Thoracic aorta (tissue), 2 donors: ENCODE measurements at places on chromosomes 2 and 18.

- H3K4me1 ChIP-seq = peaks cover 30% of the 10 kb centered on the region
- no peak for DNase-seq
- no peaks in the 10 kb centered on the region for H3K27me3 ChIP-seq
- no peaks in the 10 kb centered on the region for H3K36me3 ChIP-seq
Measured at GRCh38 chr2:198117406-198118041, 313.1 kb downstream of the PLCL1 start.

- H3K27me3 ChIP-seq = no peaks in the 10 kb centered on the region
- DNase-seq = no peak
- H3K27ac ChIP-seq = no peak overlapping the region
- peaks cover 7% of the 10 kb centered on the region for H3K4me1 ChIP-seq
- peaks cover 12% of the 10 kb centered on the region for H3K36me3 ChIP-seq
- peak overlapping the region; percentile 89 for H3K4me3 ChIP-seq
Measured at GRCh38 chr2:219569635-219570034, 1.7 kb downstream of the OBSL1 start.

GRCh38 chr2:168456521-168457189 lies 583 bp downstream of the CERS6 start:
- no peaks in the 10 kb centered on the region for H3K27me3 ChIP-seq
- H3K4me3 ChIP-seq = peak overlapping the region; percentile 87
- H3K27ac ChIP-seq = peak overlapping the region; percentile 45

DNA sequence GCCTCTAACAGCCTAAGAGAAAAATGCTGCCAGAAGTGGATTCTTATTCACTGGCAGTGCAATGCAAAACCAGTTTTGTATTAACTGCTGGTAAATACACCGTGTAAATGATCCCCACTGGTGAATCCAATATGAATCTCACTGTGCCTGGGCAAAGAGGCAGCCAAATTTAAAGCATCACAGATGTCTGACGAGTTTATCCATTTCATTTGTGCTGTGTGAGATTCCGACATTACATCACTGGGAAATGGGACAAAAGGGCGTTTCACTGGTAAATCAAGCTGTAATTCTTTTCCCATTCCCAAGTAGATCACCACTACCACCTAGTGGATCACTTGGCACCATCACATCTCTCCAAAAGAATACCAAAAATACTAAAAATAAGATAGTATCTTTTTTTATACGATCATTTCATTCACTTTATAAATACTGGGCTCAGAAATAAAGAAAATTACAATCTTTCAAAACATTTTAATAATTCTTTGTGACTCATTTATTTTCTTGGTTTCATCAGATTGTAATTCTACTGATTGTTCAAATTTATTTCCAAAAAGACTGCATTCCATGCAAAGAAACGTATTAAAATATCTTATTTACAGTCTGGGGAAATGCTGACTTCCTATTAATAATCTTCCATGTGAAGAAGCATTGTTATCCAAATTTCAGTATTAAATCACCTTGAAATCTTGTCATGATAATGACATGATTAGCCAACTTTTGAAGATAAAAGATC lies 125.6 kb downstream of the GRB14 start:
- no peaks in the 10 kb centered on the region for H3K4me1 ChIP-seq
- no peak overlapping the region for H3K27ac ChIP-seq
- no peaks in the 10 kb centered on the region for H3K36me3 ChIP-seq
- H3K27me3 ChIP-seq = no peaks in the 10 kb centered on the region
- no peak overlapping the region for H3K4me3 ChIP-seq
- DNase-seq = no peak

GRCh38 chr18:79629606-79630005 lies 50.0 kb upstream of the CTDP1 start:
- no peak for DNase-seq
- H3K27ac ChIP-seq = no peak overlapping the region
- H3K36me3 ChIP-seq = no peaks in the 10 kb centered on the region
- H3K4me3 ChIP-seq = no peak overlapping the region
- H3K4me1 ChIP-seq = no peaks in the 10 kb centered on the region

- H3K4me3 ChIP-seq = peak overlapping the region; percentile 63
- DNase-seq = no peak
- no peaks in the 10 kb centered on the region for H3K36me3 ChIP-seq
- H3K27ac ChIP-seq = no peak overlapping the region
- no peaks in the 10 kb centered on the region for H3K4me1 ChIP-seq
- H3K27me3 ChIP-seq = no peaks in the 10 kb centered on the region
Measured at GRCh38 chr2:113175042-113175628, 1.4 kb downstream of the PSD4 start.

GRCh38 chr2:128315122-128315828 lies 3.4 kb downstream of the HS6ST1 start:
- H3K4me1 ChIP-seq = peaks cover 4% of the 10 kb centered on the region
- H3K36me3 ChIP-seq = no peaks in the 10 kb centered on the region
- H3K27me3 ChIP-seq = no peaks in the 10 kb centered on the region
- no peak overlapping the region for H3K4me3 ChIP-seq
- no peak overlapping the region for H3K27ac ChIP-seq
- DNase-seq = no peak

GRCh38 chr2:151238527-151239487 lies 22.9 kb downstream of the RBM43 start:
- no peak for DNase-seq
- no peak overlapping the region for H3K4me3 ChIP-seq
- H3K4me1 ChIP-seq = no peaks in the 10 kb centered on the region
- no peaks in the 10 kb centered on the region for H3K36me3 ChIP-seq
- no peaks in the 10 kb centered on the region for H3K27me3 ChIP-seq
- H3K27ac ChIP-seq = no peak overlapping the region

DNA sequence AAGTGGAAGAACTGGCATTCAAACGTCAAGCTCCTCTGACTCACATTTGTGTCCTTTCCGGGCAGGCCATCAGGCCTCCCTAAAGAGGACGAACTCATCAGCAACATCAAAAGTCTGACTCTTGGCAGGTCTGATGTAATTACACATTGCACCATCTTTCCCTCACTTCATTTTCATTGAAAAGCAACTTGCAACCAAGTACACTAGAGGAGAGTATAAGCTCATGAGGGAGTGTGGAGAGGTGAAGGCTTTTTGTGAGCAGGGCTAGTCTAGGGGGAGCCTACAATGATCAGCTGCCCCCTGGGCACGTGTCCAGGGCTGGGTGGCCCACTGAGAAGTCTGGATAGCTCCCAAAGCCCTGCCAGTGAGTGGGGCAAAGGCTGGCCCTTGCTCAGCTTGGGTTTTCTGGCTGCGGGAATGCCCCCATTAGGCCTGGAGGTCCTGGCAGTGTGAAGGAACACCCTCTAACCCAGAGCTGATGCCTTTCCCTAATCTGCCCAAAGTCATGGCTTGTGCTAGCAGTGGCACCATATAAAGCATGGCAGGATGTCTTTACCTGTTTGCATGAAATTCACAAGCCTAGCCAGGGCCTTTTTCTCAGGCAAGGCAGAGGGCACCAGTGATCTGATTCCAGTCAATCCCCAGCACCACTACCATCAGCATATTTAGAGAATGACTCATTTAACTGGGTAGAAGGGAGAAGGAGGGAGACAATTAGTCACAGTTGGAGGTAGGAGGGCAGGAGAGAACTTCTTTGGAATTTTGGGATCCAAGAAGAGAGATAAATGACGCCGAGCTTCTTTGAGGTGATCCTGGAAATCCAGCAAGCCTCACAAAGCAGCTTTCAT lies 8.5 kb upstream of the DAW1 start:
- peak overlapping the region; percentile 74 for H3K27ac ChIP-seq
- no peak for DNase-seq
- no peaks in the 10 kb centered on the region for H3K36me3 ChIP-seq
- no peaks in the 10 kb centered on the region for H3K27me3 ChIP-seq
- peaks cover 29% of the 10 kb centered on the region for H3K4me1 ChIP-seq

DNA sequence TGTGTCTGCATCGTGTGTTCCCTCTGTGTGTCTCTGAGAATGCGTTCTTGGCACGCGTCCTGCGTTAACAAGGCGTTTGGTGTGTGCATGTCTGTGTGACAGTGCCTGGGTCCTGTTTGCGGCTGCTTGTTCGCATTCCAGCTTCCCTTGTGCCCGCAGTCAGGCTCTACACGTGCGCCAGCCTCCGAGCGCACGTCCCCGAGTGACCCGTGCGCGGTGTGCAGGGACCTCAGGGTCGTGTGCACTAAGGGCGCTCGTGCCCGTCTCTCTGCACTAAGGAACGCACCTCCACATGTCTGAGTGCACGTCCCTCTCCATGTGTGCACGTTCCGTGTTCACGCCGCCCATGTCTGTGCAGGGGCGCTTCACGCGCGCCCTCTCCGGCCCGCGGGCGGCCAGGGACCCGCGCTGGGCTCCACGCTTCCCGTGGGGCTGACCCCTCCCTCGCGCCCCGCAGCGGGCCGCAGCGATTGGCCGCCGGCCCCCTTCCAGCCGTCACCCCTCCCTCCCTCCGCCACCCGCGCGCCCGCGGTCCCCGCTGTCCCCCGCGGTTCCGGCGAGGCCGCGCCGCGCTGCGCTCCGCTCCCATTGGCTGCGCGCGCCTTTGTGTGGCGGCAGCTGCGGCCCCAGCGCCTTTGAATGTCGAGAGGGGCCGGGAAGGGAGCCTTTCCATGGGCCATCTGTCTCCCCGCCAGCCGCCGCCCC lies 229.4 kb downstream of the HAUS1 start:
- no peaks in the 10 kb centered on the region for H3K27me3 ChIP-seq
- H3K4me1 ChIP-seq = peaks cover 23% of the 10 kb centered on the region
- no peak overlapping the region for H3K27ac ChIP-seq

DNA sequence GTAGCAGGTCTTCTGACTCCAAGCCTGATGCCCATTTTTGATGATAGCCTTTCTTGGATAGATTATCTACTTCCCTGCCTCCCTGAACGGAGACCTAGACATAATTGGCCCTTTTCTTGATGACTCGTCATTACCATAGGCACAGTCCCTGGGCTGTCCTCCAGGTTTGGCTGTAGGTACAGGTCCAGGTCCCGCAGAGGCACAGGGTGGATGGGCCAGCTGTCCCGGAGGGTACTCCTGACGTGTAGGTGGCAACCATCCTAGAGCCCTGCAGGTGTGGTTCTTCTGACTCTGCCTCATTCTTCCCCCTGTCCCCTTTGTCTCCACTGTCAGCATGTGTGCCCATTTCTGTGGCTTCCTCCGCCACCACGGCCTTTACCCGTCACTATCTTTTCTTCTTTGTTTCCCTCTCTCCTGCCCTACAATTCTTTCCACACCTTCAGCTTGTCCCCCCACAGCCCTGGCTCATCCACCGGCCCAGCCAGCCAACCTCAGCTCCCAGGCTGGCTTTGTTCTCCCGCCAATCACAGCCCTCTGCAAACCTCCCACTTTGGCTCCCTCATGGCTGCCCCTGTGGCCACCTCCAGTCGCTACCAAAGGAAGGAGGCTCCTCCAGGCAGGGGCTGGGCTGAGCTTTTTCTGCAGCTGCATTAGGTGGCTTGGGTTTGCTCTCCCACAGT lies 102.8 kb downstream of the SMAD7 start:
- no peak overlapping the region for H3K4me3 ChIP-seq
- H3K36me3 ChIP-seq = no peaks in the 10 kb centered on the region
- DNase-seq = no peak
- H3K27me3 ChIP-seq = no peaks in the 10 kb centered on the region

DNA sequence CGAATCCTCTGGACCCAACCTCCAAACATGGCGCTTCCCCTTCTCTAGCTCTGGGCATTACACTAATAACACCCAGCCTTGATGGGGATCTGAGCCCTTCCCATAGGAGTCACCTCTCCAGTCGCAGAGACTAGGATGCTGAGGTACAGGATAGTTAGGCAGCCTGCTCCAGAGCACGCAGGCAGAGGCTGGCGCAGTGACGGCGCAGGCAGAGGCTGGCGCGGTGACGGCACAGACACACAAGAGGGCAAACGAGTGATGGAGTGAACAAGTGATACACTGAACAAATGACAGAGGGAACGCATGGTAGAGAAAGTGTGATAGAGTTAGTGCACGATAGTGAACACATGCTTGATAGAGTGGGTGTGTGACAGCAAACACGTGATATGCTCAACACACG lies 518.5 kb downstream of the EIPR1 start:
- no peak overlapping the region for H3K4me3 ChIP-seq
- H3K27ac ChIP-seq = no peak overlapping the region
- no peak for DNase-seq
- H3K36me3 ChIP-seq = no peaks in the 10 kb centered on the region

- H3K4me3 ChIP-seq = peak overlapping the region; percentile 58
- peaks cover 31% of the 10 kb centered on the region for H3K4me1 ChIP-seq
- peaks cover 8% of the 10 kb centered on the region for H3K36me3 ChIP-seq
- peak; percentile 55 for DNase-seq
Measured at GRCh38 chr18:10560452-10561045, 34.7 kb downstream of the NAPG start.

DNA sequence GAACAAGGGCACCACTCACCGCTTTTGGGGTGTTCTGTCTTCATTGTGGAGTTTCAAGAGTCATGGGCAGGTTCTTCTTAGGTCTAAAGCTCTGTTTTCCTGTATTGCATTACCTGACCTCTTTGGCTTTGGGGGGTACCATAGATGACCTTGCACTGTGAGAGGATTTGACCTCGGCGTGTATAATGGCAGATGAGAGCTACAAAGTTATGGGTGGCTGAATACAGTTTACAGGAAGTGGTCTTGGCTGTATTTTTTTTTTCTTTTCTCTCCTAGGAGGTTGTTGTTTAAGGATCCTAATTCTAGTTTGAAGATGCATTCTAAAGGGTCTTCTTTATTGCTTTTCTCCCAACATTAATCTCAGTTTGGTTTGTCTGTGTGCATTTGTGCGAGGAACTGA lies 11.5 kb downstream of the GAL3ST2 start:
- no peak overlapping the region for H3K4me3 ChIP-seq
- H3K27ac ChIP-seq = no peak overlapping the region
- H3K4me1 ChIP-seq = peaks cover 11% of the 10 kb centered on the region
- no peaks in the 10 kb centered on the region for H3K27me3 ChIP-seq

GRCh38 chr18:56036741-56037140 lies 448.7 kb upstream of the TCF4 start:
- no peak overlapping the region for H3K27ac ChIP-seq
- no peak overlapping the region for H3K4me3 ChIP-seq
- H3K4me1 ChIP-seq = peaks cover 9% of the 10 kb centered on the region
- H3K27me3 ChIP-seq = no peaks in the 10 kb centered on the region
- DNase-seq = no peak
- H3K36me3 ChIP-seq = no peaks in the 10 kb centered on the region

- no peaks in the 10 kb centered on the region for H3K27me3 ChIP-seq
- peaks cover 34% of the 10 kb centered on the region for H3K4me1 ChIP-seq
- no peaks in the 10 kb centered on the region for H3K36me3 ChIP-seq
Measured at GRCh38 chr2:42828487-42829425, 36.4 kb upstream of the HAAO start.

DNA sequence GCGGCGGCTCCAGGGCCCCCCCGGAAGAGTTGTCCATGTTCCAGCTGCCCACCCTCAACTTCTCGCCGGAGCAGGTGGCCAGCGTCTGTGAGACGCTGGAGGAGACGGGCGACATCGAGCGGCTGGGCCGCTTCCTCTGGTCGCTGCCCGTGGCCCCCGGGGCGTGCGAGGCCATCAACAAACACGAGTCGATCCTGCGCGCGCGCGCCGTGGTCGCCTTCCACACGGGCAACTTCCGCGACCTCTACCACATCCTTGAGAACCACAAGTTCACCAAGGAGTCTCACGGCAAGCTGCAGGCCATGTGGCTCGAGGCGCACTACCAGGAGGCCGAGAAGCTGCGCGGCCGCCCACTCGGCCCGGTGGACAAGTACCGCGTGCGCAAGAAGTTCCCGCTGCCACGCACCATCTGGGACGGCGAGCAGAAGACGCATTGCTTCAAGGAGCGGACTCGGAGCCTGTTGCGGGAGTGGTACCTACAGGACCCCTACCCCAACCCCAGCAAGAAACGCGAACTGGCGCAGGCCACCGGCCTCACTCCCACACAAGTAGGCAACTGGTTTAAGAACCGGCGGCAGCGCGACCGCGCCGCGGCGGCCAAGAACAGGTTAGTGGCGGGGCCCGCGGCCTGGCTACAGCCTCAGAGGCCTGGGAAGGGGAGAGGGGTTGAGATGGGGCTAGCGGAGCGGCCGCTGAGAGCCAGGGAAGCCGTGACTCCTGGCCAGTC lies 965 bp downstream of the SIX3 start:
- peak overlapping the region; percentile 71 for H3K4me3 ChIP-seq
- H3K36me3 ChIP-seq = no peaks in the 10 kb centered on the region
- H3K27ac ChIP-seq = no peak overlapping the region
- DNase-seq = no peak
- H3K27me3 ChIP-seq = peaks cover 13% of the 10 kb centered on the region
